ENCODE measurements at places on chromosomes 11 and 22. TPM values are rescaled to one million over a fixed set of nuclear protein-coding genes. Genes with fewer than 3 reads are reported as not detected.

The CDC42EP1 gene
- total RNA-seq, result 41.7 TPM

The RAB36 gene
- total RNA-seq, result 10.8 TPM

The OR10AG1 gene
- total RNA-seq, result not detected

The KRTAP5-10 gene
- total RNA-seq, result not detected

The THY1 gene
- 455 TPM for total RNA-seq

The POLDIP3 gene
- total RNA-seq, result 31.0 TPM

The IL17REL gene
- not detected for total RNA-seq

The OTOG gene
- not detected for total RNA-seq

The CABP4 gene
- total RNA-seq, result not detected

The BEST1 gene
- 5.5 TPM for total RNA-seq

The KRTAP5-9 gene
- total RNA-seq, result 0.16 TPM

The OR10D3 gene
- total RNA-seq, result not detected

The FOXR1 gene
- not detected for total RNA-seq

The NLRP6 gene
- not detected for total RNA-seq

The GNG3 gene
- total RNA-seq, result not detected
